ENCODE measurements at places on chromosomes 5 and 9.
A peak's percentile ranks its signal among the peaks of the same experiment; 100 is the strongest.

- no peak for DNase-seq
Observed at GRCh38 chr5:82306151-82306550, 28.0 kb upstream of the RPS23 start.

DNA sequence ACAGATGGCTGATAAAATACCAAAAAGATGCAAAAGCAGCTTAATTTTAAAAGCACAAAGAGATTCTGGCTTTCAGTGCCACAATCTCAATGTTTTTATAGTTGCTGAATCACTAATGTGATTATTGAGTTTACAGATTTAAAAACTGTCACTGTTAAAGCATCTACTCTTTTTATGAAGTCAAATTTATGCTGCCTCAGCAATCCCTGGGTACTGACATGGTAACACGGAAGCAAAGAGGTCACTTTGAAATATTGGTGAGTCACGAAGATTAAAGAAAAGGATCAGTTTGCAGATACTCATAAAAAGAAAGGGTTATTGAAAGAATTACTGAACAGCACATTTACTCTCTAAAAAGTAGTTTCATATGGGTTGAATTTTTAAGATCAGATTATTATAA lies 39.7 kb upstream of the HMGCS1 start:
- DNase-seq = no peak

DNA sequence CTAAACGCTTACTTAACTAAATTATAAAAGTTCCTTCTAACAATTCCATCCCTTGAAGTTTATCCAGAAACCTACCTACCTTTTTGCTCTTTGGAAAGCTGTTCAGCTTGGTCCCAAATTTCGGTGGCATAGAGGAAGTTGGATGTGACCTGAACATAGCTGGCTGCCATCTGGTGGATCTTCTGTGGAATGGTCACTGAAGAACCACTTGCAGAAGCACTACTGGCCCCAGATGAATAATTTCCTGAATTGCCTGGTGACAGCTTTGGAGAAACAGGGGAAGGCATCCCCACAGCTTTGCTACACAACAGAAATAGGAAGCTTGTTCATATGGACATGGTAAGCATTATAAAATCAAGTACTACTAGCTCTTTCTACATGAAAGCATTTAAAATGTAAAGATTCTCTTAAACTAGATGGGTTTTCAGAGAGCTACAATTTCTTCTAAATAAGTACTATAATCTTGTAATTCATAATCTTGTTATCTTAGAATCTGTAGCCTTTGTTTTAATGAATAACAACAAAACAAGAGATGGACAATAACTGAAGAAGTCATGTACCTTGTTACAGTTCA lies 9.9 kb downstream of the LEAP2 start:
- DNase-seq = no peak

DNA sequence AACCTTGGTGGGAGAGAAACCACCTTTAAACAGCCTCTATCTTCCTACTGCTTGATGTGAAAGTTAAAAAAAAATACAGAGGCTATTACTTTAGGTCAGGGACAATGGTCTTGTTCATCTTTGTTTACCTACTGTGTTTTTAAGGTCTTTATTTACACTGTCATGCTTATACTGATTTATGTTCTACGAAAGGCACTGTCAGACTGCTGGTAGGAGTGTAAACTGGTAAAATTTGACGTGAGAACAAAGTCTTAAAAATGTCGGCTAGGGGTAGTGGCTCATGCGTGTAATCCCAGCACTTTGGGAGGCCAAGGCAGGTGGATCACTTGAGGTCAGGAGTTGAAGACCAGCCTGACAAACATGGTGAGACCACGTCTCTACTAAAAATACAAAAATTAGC lies 42.1 kb upstream of the ELOVL7 start:
- no peak for DNase-seq

DNA sequence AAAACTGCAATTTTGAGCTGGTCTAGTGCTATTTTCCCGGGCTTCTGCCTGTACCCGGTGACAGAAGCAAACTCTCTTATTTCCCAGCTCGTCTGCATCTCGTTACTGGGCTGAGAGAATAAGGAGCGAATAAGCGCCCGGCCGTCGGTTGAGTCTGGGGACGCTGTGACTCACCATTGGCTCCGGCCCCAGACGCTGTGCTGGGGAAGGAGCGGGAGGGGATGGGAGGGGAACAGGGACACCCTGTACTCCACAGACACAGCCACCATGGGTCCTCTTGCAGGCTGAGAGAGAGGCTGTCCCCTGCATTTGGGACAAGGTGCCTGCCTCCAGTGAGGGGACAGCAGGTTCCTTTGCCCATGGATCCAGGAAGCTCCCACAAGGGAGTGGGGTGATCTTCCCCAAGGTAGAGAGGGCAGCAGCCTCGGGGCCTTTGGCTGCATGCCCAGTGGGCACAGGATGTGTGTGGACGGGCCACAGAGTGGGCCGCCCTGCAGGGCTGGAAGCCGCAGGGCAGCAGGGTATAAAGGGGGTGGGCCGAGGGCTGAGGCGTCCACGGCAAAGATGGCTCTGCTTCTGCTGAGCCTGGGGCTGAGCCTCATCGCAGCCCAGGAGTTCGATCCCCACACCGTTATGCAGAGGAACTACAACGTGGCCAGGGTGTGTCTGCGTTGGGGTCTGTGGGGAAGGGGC lies at the start of gene LCN9:
TSS of gene LCN9 (plus strand) at position 552 of the 693 bp plus-strand sequence. CDS start at position 565, 13 bp downstream.
- peak; percentile 53 for DNase-seq

- DNase-seq = no peak
Observed at GRCh38 chr5:143314099-143314498, 89.4 kb downstream of the NR3C1 start.

DNA sequence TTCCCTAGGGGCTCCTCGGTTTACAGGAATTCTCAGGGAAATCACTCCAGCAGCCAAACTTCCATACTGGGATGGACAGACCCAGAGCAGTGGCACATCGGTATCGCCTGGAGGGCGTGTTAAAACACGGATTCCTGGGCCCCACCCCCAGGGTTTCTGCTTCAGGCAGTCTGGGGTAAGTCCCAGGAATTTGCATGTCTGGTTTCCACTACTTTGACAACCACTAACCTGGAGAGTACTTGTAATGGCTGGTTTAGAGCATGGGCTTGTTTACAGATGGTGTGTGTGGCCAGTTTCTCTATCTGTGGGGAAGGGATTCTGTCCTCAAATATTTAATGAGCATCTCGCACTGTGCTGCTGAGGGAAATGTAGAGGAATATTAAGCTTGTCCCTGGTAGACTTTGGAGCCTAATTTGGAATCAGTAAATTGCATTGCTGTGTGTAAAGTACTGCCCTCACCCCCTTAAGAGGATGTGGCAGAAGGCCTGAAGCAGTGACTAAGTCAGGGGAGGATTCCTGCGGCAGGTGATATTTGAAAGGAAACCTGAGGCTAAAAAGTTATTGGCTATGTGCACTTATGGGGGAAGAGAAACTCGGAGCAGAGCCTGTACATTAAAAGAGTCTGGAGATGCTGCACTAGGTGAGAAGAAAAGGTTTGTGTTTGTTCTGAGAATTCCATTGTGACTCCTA lies 18.6 kb upstream of the TJP2 start:
- no peak for DNase-seq

- DNase-seq = peak; percentile 82
Observed at GRCh38 chr5:173707392-173707791, 90.9 kb upstream of the BOD1 start.

- no peak for DNase-seq
Observed at GRCh38 chr9:115235221-115235620, 117.3 kb upstream of the TNC start.

- no peak for DNase-seq
Observed at GRCh38 chr5:36222620-36223019, 19.1 kb downstream of the NADK2 start.

- no peak for DNase-seq
Observed at GRCh38 chr9:129560881-129561306, 60.0 kb downstream of the C9orf50 start.

- no peak for DNase-seq
Observed at GRCh38 chr5:171907725-171908343, 98.6 kb downstream of the FBXW11 start.

DNA sequence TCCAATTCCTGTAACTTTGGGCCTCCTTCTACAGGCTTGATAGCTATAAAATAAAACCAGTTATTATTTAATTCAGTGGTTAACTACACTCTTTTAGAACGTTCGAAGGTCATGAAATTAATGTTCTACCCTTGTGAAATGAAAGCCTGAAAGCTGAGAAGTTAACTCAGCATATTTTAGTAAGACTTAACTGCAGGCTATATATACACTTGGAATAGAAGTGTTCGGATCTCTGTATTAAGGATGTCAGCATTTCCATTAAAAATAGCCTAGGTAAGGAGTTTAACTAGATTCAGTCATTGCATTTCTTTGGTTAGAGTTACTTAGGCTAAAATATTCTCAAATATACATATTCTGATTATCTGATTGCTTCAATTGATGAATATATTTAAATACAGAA lies 229.2 kb downstream of the MRPS30 start:
- DNase-seq = no peak

DNA sequence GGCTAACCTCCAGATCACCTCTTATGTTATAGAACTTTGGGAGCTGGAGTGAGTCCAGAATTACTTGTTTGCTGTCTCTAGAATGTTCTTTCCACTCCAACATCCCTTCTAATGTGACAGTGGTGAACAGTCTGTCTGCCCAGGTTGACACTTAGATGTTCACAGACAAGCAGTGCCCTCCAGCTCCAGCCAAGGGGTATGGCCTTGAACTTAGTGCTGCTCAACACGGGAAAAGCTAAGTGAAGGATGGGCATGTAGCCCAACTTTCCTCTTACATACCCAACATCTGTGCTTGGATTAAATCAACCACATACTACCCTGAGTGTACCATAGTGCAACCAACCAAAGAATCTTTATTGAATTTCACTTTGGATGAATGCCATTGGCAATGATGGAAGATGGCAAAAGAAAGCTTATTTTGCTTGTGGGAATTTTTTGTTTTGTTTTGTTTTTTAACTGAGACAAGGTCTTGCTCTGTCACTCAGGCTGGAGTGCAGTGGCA lies 201.2 kb downstream of the NXNL2 start:
- DNase-seq = no peak

DNA sequence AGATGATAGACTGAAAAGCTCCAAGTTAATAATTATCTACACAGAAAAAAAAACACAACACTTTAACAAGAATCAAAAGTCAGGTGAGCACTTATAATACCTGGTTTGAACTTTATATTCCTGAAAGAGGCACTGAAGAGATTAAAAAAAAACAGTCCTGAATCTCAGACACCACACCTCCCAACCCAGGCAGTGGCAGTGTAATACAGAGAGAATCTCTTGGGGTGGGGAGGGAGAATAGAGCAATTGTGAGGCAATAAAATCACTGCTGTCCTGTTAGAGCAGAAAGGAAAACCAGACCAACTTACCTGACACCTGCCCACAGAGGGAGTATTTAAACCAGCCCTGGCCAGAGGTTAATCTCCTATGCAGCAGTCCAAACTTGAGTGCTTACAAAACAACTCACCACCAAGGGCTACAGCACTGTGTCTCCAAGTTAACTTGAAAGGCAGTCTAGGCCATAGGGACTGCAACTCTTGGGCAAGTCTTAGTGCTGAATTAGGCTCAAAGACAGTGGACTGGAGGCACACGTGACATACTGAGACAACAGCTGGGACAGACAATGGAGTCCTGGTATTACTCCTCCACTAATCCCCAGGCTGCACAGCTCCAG lies 54.2 kb downstream of the SLCO4C1 start:
- DNase-seq = no peak

DNA sequence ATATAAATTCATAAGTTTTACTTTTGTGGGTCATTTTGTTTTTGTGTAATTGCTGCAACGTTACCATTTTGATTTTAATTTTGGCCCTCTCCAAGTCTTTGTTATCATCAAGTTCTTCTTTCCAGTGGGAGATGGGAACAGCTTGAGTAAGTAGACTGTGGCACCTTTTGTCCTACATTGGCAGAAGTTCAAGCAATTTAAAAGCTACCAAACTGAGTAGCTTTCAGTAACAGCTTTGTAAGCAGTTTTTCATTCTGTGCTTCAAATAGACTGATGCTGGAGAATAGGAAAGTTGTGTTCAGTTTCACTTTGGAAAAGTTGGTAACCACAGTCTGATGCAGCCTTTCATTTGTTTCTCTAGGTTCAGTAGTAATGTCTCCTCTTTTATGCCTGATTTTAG lies 47.8 kb upstream of the TMED7 start:
- DNase-seq = no peak

DNA sequence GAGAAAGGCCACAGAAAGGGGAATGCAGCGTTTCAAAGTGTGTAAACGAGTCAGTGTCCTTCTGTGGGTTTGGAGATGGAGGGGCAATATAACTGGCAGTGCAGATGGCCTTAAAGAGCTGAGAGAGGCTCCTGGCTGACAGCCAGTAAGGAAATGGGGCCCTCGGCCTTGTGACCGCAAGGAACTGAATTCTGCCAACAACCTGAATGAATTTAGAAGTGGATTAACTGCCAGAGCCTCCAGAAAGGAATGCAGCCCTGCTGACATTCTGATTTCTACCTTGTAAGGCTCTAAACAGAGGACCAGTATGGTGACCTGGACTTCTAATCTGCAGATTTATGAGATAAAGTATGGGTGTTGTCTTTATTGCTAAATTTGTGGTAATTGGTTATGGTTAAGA lies 17.5 kb upstream of the NREP start:
- no peak for DNase-seq

- no peak for DNase-seq
Observed at GRCh38 chr9:104110509-104110908, 16.4 kb downstream of the SMC2 start.

- no peak for DNase-seq
Observed at GRCh38 chr9:113360242-113360842, 11.0 kb downstream of the BSPRY start.

DNA sequence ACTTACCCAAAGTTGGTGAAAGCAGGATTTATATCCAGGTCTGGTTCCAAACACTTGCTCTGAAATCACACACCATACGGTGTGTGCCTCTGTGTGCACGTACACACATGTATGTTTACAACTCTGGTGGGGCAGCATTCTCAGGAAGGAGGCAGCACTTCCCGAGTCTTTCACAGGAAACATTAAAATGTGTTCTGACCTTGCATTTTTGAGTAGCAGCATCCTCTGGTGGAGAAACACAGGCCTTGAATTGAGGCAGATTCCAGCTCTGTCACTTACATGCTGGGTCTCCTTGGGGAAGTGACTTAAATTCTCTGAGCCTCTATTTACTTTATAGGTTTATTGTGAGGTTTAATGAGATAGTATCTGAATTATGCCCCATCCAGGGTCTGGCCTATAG lies 126.4 kb downstream of the RGS3 start:
- DNase-seq = no peak

Measured in coronary artery (tissue), 2 donors.